Endodermal cell (in vitro differentiated cells): ENCODE measurements at places on chromosomes 16 and 17. TPM values are rescaled to one million over a fixed set of nuclear protein-coding genes. Genes with fewer than 3 reads are reported as not detected.

DNA sequence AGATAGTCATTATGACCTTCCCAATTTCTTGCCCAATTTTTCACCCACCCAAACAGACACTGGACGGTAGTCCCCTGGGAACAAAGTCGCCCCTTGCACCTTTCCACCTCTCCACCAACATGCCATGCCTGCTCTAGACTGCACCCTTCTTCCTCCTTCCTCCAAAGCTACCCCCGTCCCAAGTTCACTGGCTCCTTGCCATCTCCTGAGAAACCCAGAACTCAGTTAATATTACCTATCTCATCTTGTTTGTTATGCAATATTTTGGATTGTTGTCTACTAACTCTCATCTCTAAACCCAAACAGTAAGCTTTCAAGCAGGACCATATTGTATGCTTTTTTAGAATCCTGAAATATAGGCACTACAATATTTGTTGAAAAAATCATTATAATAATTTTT is 63.3 kb downstream of the USP31 start:
- H3K27me3 ChIP-seq: no peaks in the 10 kb centered on the region
- peaks cover 73% of the 10 kb centered on the region for H3K36me3 ChIP-seq
- H3K4me1 ChIP-seq: peaks cover 5% of the 10 kb centered on the region
- H3K4me3 ChIP-seq: no peak overlapping the region
- no peak overlapping the region for H3K27ac ChIP-seq

DNA sequence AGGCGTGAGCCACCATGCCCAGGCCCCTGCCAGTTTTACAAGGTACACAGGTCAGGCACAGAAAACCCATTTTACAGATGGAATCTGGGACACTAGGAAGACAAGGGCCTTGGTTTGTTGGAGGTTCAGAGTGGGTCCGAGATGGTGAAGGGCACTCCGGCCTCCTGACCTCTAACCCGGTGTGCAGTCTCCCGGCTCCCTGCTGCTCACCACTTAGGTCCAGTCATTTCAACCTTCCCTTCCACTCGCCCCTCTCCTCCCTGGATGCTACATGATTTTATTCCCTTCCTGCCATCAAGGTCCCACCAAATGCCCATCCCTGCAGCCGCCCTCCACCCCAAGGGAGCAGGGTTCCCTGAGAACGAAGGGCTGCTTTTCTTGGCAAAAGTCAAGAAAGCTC is 8.7 kb downstream of the ITGAX start:
- H3K27ac ChIP-seq: no peak overlapping the region
- no peak overlapping the region for H3K4me3 ChIP-seq
- no peak for DNase-seq
- no peaks in the 10 kb centered on the region for H3K27me3 ChIP-seq

DNA sequence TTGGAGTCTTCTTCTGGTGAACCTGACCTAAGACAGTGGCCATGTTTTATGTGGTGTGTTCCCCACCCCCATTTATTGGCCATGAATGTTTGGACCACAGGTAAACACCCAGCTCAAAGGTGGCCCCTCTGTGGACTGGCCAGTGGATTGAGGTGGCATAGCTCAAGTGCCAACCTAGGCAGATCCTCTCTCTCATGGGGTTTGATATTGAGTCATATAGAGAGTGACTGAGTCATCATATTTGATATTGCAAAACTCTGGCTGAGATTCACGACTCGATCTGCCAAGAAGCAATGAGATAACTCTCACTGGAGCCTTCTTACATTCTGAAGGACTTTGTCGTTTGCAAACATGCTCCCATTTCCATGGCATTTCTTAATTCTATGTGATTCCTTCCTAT is 10.5 kb upstream of the TEKT3 start:
- no peaks in the 10 kb centered on the region for H3K36me3 ChIP-seq
- H3K27me3 ChIP-seq: no peaks in the 10 kb centered on the region
- no peak overlapping the region for H3K27ac ChIP-seq
- H3K4me1 ChIP-seq: peaks cover 6% of the 10 kb centered on the region

GRCh38 chr17:3004150-3004801 is 59.1 kb downstream of the OR1D5 start:
- H3K36me3 ChIP-seq: no peaks in the 10 kb centered on the region
- no peak for DNase-seq
- H3K27me3 ChIP-seq: no peaks in the 10 kb centered on the region
- no peak overlapping the region for H3K4me3 ChIP-seq
- H3K27ac ChIP-seq: no peak overlapping the region
- no peaks in the 10 kb centered on the region for H3K4me1 ChIP-seq

DNA sequence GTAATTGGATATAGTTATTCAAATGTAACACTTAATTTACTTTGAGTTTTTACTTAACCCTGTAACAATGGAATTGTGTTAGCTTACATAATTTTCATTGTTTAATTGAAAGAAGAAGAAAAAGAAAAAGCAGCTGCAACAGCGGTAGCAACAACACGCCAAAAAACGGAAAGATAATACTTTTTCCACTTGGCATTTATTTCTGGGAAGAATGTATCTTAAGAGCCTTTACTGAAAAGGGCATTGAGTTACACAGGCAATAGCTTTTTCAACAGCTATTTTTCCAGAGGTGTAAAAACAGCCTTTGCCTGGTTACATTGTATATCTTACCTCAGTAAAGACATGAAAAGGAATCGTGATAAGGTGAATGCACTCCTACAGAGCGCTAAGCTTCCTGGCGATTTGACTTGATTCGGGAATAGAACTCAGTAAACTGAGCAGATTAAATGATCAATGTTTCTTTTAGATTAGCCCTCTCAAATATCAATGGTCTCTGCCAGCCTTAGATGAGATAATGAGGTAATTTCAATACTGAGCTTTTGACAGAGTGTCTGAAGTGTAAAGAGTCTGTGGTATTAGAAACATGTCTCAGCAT is 311.3 kb downstream of the CDH13 start:
- H3K27ac ChIP-seq: no peak overlapping the region
- H3K4me3 ChIP-seq: no peak overlapping the region
- H3K4me1 ChIP-seq: peaks cover 11% of the 10 kb centered on the region
- DNase-seq: peak; percentile 58

GRCh38 chr17:82022310-82022980 is at the start of gene CENPX:
Gene CENPX, minus strand, starts transcription at chr17:82022878. Its CDS starts 17 bp downstream, at chr17:82022861.
- no peaks in the 10 kb centered on the region for H3K27me3 ChIP-seq
- peak within 1 kb of the TSS; percentile 91 for H3K4me3 ChIP-seq
- peak within 1 kb of the TSS; percentile 72 for H3K27ac ChIP-seq
- DNase-seq: peak; percentile 76
- peaks cover 7% of the 10 kb centered on the region for H3K36me3 ChIP-seq

DNA sequence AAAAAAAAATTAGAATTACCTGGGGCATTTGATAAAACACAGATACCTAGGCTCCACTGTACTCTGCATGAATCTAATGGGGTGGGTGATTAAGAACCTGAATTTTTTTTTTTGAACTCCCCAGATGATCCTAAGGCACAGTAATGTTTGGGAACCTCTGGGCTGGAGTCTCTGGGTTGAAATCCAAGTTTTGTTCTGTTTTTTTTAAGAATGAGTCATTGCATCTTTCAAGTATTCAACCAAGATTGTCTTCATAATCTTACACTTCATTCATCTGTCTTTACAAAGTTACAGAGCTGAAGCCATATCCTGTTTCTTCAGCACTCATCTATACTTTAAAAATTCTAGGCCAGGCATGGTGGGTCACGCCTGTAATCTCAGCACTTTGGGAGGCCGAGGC is 52.6 kb downstream of the PIGL start:
- no peaks in the 10 kb centered on the region for H3K27me3 ChIP-seq
- no peak overlapping the region for H3K4me3 ChIP-seq
- no peaks in the 10 kb centered on the region for H3K4me1 ChIP-seq
- H3K36me3 ChIP-seq: no peaks in the 10 kb centered on the region

GRCh38 chr17:31095236-31096105 is 694 bp downstream of the NF1 start:
- H3K36me3 ChIP-seq: peaks cover 3% of the 10 kb centered on the region
- DNase-seq: peak; percentile 95
- no peaks in the 10 kb centered on the region for H3K4me1 ChIP-seq
- H3K27me3 ChIP-seq: no peaks in the 10 kb centered on the region

- no peak overlapping the region for H3K27ac ChIP-seq
- peaks cover 12% of the 10 kb centered on the region for H3K36me3 ChIP-seq
- peaks cover 4% of the 10 kb centered on the region for H3K4me1 ChIP-seq
These were observed 8.8 kb downstream of the RPL19 start for GRCh38 chr17:39208893-39209292.

- no peaks in the 10 kb centered on the region for H3K36me3 ChIP-seq
- H3K27ac ChIP-seq: no peak overlapping the region
- DNase-seq: peak; percentile 73
- no peaks in the 10 kb centered on the region for H3K4me1 ChIP-seq
- H3K27me3 ChIP-seq: no peaks in the 10 kb centered on the region
- H3K4me3 ChIP-seq: no peak overlapping the region
These were observed 28.7 kb upstream of the MILR1 start for GRCh38 chr17:64420143-64420670.

DNA sequence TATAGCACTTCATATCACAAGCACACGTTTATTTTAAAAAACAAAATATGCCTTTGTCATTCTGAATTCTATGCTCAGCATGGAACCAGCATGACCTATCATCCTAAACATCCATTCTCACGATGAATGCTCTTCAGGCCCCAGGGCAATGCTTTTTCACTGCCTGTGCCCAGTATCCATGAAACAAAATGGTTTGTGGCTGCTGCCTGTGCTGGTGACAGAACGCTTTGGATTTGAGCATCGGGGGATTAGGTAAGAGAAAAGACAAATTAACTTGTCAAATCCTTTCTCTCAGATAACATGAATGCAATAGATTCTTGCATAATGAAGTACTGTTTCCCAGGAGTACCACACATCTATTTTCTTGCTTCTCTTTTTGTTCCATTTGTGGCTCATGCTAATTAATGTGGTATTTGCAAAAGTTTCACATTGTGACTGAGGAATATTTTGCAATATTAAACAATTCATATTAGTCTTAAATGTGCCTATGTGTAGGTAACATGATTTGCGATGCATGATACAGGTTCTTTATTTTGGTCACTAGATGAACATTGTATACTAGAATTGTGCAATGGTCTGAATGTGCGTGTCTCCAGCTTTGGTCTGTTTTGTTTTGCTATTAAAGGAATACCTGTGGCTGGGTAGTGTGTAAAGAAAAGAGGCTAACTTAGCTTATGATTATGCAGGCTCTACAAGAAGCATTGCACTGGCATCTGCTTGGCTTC is 25.8 kb upstream of the SRSF1 start:
- H3K4me3 ChIP-seq: no peak overlapping the region

- no peak overlapping the region for H3K4me3 ChIP-seq
- peaks cover 14% of the 10 kb centered on the region for H3K36me3 ChIP-seq
- no peak for DNase-seq
- H3K27ac ChIP-seq: no peak overlapping the region
These were observed 120.5 kb downstream of the SOCS1 start for GRCh38 chr16:11135464-11135973.

- H3K27ac ChIP-seq: no peak overlapping the region
- no peaks in the 10 kb centered on the region for H3K36me3 ChIP-seq
- no peak for DNase-seq
- H3K4me1 ChIP-seq: no peaks in the 10 kb centered on the region
These were observed 144.0 kb downstream of the SOX9 start for GRCh38 chr17:72264682-72265405.

- no peak overlapping the region for H3K27ac ChIP-seq
- H3K4me3 ChIP-seq: no peak overlapping the region
- H3K4me1 ChIP-seq: peaks cover 6% of the 10 kb centered on the region
- DNase-seq: peak; percentile 91
- no peaks in the 10 kb centered on the region for H3K27me3 ChIP-seq
- H3K36me3 ChIP-seq: no peaks in the 10 kb centered on the region
These were observed 4.3 kb upstream of the NAGLU start for GRCh38 chr17:42531455-42532354.

DNA sequence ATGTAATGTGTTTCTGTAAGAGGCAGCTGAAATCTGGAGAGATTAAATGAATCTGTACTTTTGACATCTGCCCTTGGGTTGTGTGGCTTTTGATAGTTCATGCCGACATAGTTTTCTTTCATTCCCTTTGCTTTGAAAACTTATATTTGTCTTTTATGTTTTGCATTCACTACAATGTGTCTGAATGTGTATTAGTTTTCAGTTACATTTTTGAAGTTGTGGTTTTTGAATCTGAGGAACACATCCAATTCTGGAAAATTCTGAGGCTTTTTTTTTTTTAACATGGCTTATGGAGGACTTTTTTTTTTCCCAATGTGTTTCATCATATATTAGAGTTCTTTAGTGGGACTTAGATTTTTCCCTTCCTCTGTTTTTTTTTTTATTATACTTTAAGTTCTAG is 683.7 kb upstream of the SOX9 start:
- H3K27ac ChIP-seq: no peak overlapping the region
- H3K4me3 ChIP-seq: no peak overlapping the region
- no peak for DNase-seq
- H3K36me3 ChIP-seq: no peaks in the 10 kb centered on the region

- DNase-seq: no peak
- H3K36me3 ChIP-seq: no peaks in the 10 kb centered on the region
- no peak overlapping the region for H3K4me3 ChIP-seq
- H3K27me3 ChIP-seq: no peaks in the 10 kb centered on the region
These were observed 16.2 kb upstream of the ALOX15 start for GRCh38 chr17:4657678-4658077.

DNA sequence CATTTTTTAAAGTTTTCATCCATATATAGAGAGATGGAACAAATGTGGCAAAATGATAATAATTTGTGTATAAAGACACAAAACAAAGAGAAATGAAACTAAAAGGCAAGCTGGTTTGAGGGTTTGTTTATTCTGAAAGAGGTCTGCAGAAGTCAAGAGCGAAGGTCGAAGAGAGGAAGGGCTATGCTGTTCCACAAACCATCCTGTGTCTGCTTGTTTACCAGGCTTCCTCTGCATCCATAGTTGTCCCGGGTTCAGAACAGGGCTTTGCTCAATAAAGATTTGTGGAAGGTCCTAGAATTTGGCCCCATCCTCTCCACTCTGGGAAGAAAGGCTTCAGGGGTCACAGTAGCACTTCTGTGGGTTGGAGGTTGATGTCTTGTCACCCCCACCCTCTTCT is 2.4 kb upstream of the MARVELD3 start:
- no peak overlapping the region for H3K4me3 ChIP-seq
- no peaks in the 10 kb centered on the region for H3K36me3 ChIP-seq
- no peak overlapping the region for H3K27ac ChIP-seq
- DNase-seq: no peak

Gene GOSR2
- total RNA-seq: 49.3 and 51.9 TPM in 2 replicates

Gene CTF1
- total RNA-seq: 2.0 to 3.8 TPM (median 3.3 TPM) in 3 replicates

Gene TERB1
- total RNA-seq: not detected in 3 replicates

Gene FAM171A2
- total RNA-seq: 22.6 to 46.8 TPM (median 45.7 TPM) in 3 replicates

Gene CD300LG
- not detected in 2 replicates for total RNA-seq

Gene RAB26
- total RNA-seq: 3.1 to 4.2 TPM (median 3.2 TPM) in 3 replicates

Gene TP53TG3D
- not detected in 2 replicates for total RNA-seq
